PC-3 (cell line): ENCODE measurements at places on chromosomes 12 and 14.
A peak's percentile ranks its signal among the peaks of the same experiment; 100 is the strongest.

GRCh38 chr12:110126557-110126956, 2.4 kb downstream of the IFT81 start:
- H3K27me3 ChIP-seq: no peaks in the 10 kb centered on the region
- no peak overlapping the region for H3K4me3 ChIP-seq
- H3K27ac ChIP-seq: no peak overlapping the region
- H3K36me3 ChIP-seq: 0 out of 2 replicates have a peak, but pooled peaks cover 5% of the 10 kb centered on the region

- no peak overlapping the region for H3K27ac ChIP-seq
- H3K4me1 ChIP-seq: peaks cover 3% of the 10 kb centered on the region
- no peaks in the 10 kb centered on the region for H3K27me3 ChIP-seq
- no peak overlapping the region for H3K4me3 ChIP-seq
- no peaks in the 10 kb centered on the region for H3K36me3 ChIP-seq
- no peak for DNase-seq
These were observed 526.7 kb upstream of the TBX3 start for GRCh38 chr12:115210533-115211252.

DNA sequence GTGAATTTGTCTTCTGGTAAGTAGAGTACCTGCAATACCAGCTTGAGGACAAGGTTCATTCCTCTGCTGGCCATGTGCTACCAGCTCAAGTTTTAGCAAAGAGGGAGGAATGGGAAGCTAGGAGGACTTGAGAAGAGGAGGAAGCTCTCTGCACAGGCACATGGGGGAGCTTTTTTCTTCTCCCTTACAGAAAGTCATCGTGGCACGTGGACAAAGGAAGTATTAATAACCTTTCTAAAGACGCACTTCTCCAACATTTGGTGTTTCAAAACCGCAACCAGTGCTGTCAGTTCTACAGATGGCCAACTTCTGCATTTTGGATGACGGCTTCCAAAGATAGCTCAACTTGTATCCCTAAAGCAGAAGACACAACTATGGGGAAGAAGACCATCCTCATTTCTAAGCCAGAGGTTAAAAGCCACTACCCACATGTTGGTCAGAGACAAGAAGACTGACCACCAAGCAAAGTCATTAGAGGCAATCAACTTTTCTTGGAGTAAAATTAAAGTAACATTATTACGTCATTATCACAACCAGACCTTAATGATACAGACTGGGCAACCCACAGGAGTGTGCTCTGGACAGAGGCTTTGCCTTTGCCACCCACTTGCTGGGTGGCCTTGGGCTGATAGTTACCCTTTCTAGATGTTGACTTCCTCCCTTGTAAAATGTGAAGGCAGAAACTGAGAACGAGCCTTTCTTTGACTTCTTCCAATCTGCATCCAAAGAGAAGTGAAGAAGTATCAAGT, 12.3 kb upstream of the TMED10 start:
- H3K27ac ChIP-seq: no peak overlapping the region
- H3K4me3 ChIP-seq: no peak overlapping the region
- H3K36me3 ChIP-seq: no peaks in the 10 kb centered on the region
- no peak for DNase-seq
- H3K27me3 ChIP-seq: no peaks in the 10 kb centered on the region
- no peaks in the 10 kb centered on the region for H3K4me1 ChIP-seq

DNA sequence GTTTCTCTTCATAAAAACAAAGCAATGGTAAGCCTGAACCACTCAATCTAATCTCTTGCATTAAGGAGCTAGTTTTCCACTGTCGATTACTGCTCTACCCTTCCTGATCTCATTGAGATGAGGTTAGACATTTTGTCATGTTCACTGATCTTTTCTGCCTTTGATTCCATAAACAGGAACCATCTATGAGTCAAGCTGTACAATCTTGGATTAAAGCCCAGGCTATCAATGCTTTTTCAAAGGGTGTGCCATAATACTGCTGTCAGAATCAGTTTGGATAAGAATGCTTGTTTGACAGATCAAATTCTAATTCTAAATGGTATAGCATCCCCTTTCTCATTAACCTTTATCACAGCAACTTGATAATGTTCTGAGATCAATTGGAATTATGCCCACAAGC, 16.1 kb downstream of the GRIP1 start:
- no peaks in the 10 kb centered on the region for H3K36me3 ChIP-seq
- H3K27me3 ChIP-seq: no peaks in the 10 kb centered on the region
- H3K27ac ChIP-seq: peak overlapping the region; percentile 88
- peak; percentile 88 for DNase-seq
- H3K4me1 ChIP-seq: peaks cover 52% of the 10 kb centered on the region

GRCh38 chr12:2547273-2548044, 247.3 kb upstream of the FKBP4 start:
- H3K4me3 ChIP-seq: no peak overlapping the region
- no peak for DNase-seq
- peaks cover 71% of the 10 kb centered on the region for H3K27me3 ChIP-seq
- no peak overlapping the region for H3K27ac ChIP-seq
- no peaks in the 10 kb centered on the region for H3K4me1 ChIP-seq

- peak overlapping the region; percentile 98 for H3K4me3 ChIP-seq
- peak overlapping the region; percentile 85 for H3K27ac ChIP-seq
- peaks cover 6% of the 10 kb centered on the region for H3K36me3 ChIP-seq
- DNase-seq: no peak
These were observed 657 bp downstream of the CBLN3 start for GRCh38 chr14:24428628-24429394.

DNA sequence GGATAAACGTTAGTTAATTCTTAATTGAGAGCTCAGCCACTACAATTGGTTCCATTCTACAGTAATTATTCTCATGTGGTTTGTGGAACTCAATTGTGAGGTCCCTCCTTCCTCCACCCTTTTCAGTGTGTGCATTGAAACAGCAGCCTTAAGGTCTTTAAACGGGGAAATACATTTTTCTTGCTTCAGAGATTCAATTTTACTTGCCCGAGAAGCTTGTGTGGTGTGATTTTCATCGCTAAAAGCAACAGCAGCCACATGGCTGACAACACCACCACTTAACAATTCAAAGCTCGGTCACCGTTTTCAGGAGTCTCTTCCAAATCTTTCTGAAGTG, 733 bp upstream of the PPFIBP1 start:
- H3K36me3 ChIP-seq: no peaks in the 10 kb centered on the region
- H3K4me1 ChIP-seq: peaks cover 17% of the 10 kb centered on the region
- peak overlapping the region; percentile 80 for H3K4me3 ChIP-seq
- peak; percentile 16 for DNase-seq

DNA sequence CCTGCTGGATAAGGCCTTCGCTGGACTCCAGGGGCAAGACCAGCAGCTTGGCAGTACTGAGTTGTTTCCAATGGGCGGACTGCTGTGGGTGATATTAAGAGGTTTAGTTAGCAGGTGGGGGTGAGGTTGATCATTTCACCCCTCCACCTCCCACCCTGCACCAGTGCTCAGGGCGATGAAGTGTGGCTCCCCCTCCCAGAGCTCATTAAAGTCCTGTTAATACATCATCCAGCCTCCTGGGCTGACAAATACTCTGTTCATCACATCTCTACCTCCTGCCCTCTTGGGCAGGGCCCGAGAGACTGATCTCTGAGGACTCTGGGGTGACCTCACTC, 2.4 kb upstream of the FIGNL2 start:
- H3K4me1 ChIP-seq: no peaks in the 10 kb centered on the region
- no peak overlapping the region for H3K4me3 ChIP-seq
- H3K27ac ChIP-seq: no peak overlapping the region
- no peaks in the 10 kb centered on the region for H3K36me3 ChIP-seq

DNA sequence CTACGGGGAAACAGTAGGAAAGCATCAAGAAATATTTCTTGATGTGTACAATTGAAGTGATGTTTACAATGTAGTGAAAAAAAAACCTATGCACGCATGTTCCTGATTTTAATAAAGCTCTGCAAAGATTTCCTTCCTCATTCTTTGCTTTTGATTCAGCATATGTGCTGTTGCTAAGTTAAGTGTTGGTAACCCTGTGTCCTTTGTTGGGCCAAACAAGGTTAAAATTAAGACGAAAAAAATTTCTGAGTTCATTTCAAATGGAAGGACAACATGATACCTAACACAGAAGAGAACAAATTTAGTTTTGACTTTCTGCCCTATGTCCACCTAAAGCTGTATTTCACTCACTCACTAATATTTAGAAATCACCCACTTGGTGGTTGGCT, 62.8 kb downstream of the PPP2R5C start:
- H3K36me3 ChIP-seq: peaks cover 13% of the 10 kb centered on the region
- H3K27ac ChIP-seq: no peak overlapping the region
- DNase-seq: no peak
- H3K4me3 ChIP-seq: no peak overlapping the region
- no peaks in the 10 kb centered on the region for H3K27me3 ChIP-seq

DNA sequence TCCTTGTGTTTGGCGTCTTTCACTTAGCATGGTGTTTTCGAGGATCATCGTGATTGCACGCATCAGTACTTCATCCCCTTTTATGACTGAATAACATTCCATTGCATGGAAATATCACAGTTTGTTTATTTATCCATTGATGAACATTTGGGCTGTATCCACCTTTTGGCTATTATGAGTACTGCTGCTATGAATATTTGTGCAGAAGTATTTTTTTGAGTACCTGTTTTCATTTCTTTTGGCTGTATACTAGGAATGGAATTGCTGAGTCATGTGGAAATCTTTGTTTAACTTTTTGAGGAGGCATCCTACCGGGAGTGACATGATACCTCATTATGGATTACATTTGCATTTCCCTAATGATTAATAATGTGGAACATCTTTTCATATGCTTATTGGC, 66.4 kb downstream of the WNK1 start:
- H3K36me3 ChIP-seq: peaks cover 8% of the 10 kb centered on the region; the same call in 1 of the 2 replicates
- no peaks in the 10 kb centered on the region for H3K27me3 ChIP-seq
- H3K27ac ChIP-seq: no peak overlapping the region
- H3K4me1 ChIP-seq: peaks cover 10% of the 10 kb centered on the region; the same call in 1 of the 2 replicates

- peak; percentile 3 for DNase-seq
- H3K27me3 ChIP-seq: no peaks in the 10 kb centered on the region
- H3K36me3 ChIP-seq: no peaks in the 10 kb centered on the region
These were observed 14.7 kb upstream of the HHIPL1 start for GRCh38 chr14:99630202-99630601.

GRCh38 chr12:111247083-111247783, 121.7 kb downstream of the PHETA1 start:
- no peak for DNase-seq
- peaks cover 7% of the 10 kb centered on the region; the same call in 1 of the 2 replicates for H3K4me1 ChIP-seq
- H3K27me3 ChIP-seq: peaks cover 12% of the 10 kb centered on the region; the same call in 1 of the 2 replicates
- no peak overlapping the region for H3K4me3 ChIP-seq

GRCh38 chr14:50523271-50524041, 8.9 kb downstream of the MAP4K5 start:
- 0 out of 2 replicates have a peak, but pooled peaks cover 5% of the 10 kb centered on the region for H3K36me3 ChIP-seq
- H3K27ac ChIP-seq: no peak overlapping the region
- H3K27me3 ChIP-seq: no peaks in the 10 kb centered on the region
- H3K4me1 ChIP-seq: peaks cover 43% of the 10 kb centered on the region

- H3K36me3 ChIP-seq: no peaks in the 10 kb centered on the region
- no peaks in the 10 kb centered on the region for H3K27me3 ChIP-seq
- no peak for DNase-seq
- no peak overlapping the region for H3K4me3 ChIP-seq
- H3K4me1 ChIP-seq: peaks cover 10% of the 10 kb centered on the region
These were observed 12.9 kb downstream of the P2RX4 start for GRCh38 chr12:121222847-121223246.

DNA sequence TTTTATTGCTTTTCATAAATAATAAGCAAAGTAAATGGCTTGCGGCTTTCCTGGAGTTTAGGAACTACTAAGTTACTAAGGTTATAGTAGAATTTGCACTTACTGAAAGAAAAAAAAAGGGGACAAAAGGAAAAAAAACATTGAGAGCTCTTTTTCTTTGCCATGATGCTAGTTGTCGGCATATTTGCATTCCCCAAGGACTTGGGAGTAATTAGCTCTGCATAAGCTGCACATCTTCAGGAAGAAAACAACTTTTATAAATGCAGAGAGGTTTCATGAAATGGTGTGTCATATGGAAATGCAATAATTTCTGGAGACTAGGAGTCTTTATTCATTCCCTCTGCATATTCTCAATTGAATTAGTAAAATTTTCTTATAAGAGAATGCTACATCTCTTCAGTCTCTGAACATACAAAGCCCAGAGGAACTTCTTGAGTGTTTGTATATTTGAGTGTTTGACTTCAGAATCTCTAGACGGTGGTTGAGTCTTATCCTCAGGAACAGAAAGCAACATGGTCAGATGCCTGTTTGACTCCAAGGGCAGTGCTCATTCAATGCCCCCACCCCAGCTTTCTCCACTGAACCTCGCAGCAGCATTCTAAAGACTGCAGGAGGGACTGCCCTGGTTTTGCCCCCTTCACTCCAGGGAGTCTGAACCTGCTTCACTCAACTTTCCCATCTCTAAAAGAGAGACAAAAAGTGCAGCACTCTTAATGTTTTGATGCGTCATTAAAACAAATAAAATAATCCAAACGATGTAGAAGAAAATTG, 158.9 kb upstream of the EEA1 start:
- H3K36me3 ChIP-seq: no peaks in the 10 kb centered on the region
- DNase-seq: no peak
- H3K4me3 ChIP-seq: no peak overlapping the region

DNA sequence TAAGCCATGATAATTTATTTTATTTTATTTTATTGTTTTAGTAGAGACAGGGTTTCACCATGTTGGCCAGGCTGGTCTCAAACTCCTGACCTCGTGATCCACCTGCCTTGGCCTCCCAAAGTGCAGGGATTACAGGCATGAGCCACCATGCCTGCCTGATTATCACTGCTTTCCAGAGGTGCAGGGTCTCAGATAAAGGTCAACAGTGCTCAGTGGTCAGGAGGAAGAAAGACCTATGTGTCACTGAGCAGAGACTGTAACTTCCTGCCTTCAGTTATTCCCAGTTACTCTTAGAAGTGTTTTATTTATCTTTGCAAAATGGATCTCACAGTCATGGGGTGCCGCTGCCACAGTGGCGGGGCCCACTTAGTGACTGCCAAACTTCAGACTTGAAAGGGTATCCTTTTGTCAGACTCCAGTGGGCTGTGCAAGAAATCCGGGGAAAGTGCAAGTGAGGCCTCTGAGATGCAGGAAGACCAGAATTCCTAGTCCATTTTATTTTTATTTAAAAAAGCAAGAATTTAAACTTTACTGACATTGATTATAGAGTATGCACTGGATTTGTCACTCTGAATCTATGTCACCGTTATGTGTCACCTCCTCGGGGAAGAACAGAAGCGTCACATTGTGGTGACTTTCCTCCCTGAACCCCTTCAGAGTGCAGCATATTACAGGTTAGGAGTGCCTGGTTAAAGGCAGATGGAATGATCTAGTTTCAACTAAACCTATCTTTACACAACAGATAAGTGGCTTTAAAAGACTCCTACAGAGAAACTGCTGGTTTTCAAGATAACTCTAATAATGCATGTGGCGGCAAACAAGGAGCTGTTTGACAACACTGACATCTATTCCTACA, 59.1 kb upstream of the BICD1 start:
- H3K4me3 ChIP-seq: no peak overlapping the region
- DNase-seq: no peak
- H3K27ac ChIP-seq: no peak overlapping the region
- H3K27me3 ChIP-seq: no peaks in the 10 kb centered on the region
- no peaks in the 10 kb centered on the region for H3K36me3 ChIP-seq

- peaks cover 28% of the 10 kb centered on the region for H3K4me1 ChIP-seq
- no peak overlapping the region for H3K4me3 ChIP-seq
- H3K36me3 ChIP-seq: no peaks in the 10 kb centered on the region; the same call in 1 of the 2 replicates
- DNase-seq: peak; percentile 87
- peak overlapping the region; percentile 56 for H3K27ac ChIP-seq
- H3K27me3 ChIP-seq: no peaks in the 10 kb centered on the region
These were observed 65.1 kb upstream of the DUSP6 start for GRCh38 chr12:89417246-89417977.

GRCh38 chr12:31914927-31915326, 44.3 kb upstream of the RESF1 start:
- no peak overlapping the region for H3K4me3 ChIP-seq
- no peak overlapping the region for H3K27ac ChIP-seq
- H3K27me3 ChIP-seq: no peaks in the 10 kb centered on the region

GRCh38 chr14:39977198-39977597, 545.0 kb upstream of the FBXO33 start:
- no peak for DNase-seq
- H3K4me1 ChIP-seq: no peaks in the 10 kb centered on the region
- H3K27me3 ChIP-seq: no peaks in the 10 kb centered on the region
- H3K27ac ChIP-seq: no peak overlapping the region
- no peaks in the 10 kb centered on the region for H3K36me3 ChIP-seq
- no peak overlapping the region for H3K4me3 ChIP-seq
